ENCODE measurements at places on chromosomes 1 and 21.
A peak's percentile ranks its signal among the peaks of the same experiment; 100 is the strongest.

- DNase-seq: no peak
Observed at GRCh38 chr1:210464519-210465039, 135.9 kb downstream of the HHAT start.

DNA sequence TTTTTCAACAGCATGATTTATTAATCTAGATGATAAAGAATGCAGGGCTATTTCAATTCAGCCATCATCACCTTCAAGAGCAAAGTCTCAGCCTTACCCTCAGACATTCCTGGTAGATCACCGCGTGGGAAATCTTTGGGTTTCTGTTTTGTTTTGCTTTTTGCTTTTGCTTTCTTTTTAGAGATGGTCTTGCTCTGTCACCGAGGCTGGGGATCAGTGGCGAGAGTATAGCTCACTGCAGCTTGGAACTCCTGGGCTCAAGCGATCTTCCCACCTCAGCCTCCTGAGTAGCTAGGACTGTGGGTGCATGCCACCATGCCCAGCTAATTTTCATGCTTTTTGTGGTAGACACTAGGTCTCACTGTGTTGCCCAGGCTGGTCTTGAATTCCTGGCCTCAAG is 289.7 kb downstream of the AJAP1 start:
- no peak for DNase-seq

GRCh38 chr1:46137916-46138315 is 5.5 kb upstream of the PIK3R3 start:
- no peak for DNase-seq

DNA sequence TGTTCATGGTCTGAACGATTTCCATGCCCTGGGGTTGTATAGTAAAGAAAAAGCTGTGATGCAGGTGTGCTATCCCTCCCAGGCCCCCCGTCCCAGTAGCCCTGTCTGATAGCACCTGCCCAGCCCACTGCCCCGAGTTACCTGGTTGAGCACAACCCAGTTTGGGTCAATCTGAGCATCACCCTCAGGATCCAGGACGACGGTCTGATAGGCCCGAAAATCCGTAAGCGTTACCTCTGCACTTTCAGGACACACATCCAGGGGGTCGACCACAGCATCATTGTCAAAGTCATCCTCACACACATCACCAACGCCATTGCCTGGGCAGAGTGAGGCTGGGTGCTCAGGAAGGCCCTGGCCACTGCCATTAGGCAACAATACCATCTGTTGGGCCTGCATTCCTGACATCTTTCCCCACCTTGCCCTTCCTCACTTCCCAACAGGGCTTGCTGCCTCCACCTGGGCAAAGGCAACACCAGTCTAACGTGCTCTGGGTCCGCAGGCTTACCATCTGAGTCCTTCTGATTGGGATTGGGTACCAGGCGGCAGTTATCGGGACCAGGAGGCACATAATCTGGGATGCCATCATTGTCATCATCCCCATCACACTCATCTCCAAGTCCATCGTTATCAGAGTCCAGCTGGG is 9.7 kb downstream of the THBS3 start:
- no peak for DNase-seq

- DNase-seq: no peak
Observed at GRCh38 chr1:183284086-183284485, 98.0 kb downstream of the LAMC2 start.

DNA sequence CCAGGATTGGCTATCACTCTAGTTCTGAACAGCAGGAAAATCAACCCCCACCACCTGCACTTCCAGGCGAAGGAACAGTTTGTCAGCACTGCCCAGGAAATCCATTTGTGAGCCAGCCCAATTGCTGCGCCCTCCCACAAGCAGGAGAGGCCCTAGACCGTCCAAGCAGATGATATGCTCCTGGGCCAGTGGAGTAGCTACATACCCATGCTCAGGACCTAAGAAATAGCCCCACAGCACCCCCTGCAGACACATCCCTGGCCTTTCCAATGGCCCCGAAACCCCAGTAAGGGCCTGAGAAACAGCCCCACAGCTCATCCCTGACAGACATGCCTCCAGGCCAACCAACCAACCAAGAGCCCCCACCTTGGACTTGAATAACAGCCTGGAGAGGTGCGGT is 111.5 kb upstream of the ZC3H11B start:
- no peak for DNase-seq

DNA sequence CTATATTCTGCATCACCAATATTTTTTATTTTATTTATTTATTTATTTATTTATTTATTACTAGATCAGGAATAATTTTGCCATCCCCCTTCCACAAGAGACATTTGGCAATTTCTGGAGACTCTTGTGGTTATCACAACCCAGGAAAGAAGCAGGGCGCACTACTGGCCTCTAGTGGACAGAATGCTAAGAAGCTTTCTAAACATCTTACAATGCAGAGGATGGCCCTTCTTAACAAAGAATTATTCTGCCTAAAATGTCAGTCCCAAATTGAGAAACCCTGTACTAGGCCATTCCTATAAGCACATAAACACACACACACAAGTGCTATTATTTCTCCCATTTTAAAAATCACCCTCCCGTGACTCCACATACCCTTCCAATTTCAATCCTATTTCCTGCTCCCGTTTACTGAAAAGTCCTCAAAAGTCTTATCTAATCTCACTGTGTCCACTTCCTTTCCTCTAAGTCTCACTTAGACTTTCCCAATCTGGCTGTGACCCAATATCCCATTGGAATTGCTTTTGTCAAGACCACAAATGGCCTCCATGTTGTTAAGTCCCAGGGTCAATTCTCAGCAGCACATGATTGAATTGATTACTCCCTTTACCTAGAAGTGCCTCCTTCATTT is 43.7 kb upstream of the RNF11 start:
- DNase-seq: peak; percentile 59

GRCh38 chr21:44429894-44430293 is 25.4 kb upstream of the LRRC3 start:
- DNase-seq: no peak

DNA sequence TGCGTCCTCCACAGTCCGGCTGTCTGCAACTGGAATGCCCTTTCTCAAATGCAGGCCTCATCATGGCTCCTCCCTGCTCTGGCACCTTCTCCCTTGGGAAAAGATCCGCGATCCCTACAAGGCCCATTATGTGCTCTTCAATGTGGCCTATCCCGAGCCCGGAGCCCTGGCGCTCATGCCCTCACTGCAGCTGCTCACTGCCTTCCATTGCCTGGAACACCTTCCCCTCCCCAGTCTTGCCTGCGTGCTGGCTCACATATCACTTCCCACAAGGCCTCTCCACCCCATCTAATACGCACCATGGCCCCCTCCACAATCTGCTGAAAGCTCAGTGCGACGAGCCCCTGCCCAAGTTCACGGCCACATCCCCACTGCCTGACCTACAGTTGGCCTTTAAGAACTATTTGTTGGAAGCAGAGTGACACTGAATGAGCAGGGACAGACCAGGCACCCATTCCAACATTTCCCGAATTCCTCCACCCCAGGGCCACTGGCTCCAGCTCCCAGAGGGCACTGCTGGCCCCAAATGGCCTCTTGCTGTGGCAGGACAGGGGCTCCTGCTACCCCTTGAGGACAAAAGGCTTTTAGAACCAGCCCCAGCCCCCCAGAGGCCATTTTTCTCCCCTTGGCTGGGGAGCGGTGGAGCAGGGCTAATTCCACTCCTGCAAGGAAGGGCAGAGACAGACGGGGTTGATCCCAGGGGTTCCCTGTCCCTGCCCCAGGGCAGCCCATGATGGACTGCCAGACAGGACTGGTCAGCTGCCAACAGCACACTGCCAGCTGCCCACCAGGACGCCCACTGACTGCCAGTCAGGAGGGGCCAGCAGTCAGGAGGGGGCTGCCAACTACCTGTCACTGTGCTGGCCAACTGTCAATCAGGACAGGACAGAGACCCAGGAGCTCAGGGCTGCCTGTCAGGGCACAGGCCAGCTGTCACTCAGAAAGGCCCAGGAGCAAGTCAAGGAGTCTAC is 64.8 kb downstream of the DHRS3 start:
- DNase-seq: no peak

DNA sequence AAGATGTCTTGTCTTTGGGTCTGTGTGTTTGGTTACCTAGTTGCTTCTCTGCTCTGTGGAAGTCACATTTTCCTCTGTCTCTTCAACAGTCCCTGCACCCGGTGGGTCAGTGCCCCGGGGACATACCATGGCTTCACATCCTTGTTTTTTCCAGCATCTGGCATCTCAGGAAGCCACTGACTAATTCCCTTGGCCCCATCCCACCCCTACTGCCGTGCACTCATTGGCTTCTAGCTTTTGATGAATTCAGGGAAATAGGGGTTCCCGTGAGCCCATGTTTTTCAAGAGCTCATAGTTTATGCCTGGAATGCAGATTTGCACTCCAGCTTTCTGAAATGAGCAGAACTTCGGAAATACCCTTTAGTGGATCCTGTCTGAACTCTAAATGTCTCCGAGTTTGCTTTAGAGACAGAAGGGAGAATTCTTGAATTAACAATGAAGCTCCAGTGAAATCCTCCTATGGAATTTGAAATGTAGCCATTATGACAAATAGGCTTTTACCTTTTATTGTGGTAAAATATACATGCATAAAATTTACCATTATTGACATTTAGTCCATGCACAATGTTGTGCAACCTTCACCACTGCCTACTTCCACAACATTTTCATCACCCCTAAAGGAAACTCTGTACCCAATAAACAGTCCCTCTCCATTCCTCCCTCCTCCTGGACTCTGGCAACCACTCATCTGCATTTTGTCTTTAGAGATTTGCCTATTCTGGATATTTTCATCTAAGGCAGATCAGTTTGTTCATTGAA is 67.5 kb downstream of the CLIC6 start:
- DNase-seq: no peak

DNA sequence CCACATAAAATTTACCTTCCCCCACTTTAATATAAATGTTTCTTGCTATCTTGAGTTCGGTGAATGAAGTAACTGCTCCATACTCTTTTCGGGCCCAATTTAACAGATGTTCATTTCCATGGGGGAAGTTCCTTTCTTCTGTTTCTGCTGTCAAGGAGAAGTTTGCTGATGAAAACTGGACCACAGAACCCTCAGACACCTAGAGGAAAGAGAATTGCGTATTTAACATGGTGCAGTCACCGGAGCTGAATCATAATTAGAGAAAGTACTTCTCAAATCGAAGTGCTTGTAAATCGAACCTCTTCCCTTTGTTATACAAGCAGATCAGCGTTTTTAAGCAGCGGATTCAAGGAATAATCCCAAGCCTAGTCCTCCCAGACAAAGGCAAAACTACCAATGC is 151.2 kb downstream of the TGFBR3 start:
- no peak for DNase-seq

DNA sequence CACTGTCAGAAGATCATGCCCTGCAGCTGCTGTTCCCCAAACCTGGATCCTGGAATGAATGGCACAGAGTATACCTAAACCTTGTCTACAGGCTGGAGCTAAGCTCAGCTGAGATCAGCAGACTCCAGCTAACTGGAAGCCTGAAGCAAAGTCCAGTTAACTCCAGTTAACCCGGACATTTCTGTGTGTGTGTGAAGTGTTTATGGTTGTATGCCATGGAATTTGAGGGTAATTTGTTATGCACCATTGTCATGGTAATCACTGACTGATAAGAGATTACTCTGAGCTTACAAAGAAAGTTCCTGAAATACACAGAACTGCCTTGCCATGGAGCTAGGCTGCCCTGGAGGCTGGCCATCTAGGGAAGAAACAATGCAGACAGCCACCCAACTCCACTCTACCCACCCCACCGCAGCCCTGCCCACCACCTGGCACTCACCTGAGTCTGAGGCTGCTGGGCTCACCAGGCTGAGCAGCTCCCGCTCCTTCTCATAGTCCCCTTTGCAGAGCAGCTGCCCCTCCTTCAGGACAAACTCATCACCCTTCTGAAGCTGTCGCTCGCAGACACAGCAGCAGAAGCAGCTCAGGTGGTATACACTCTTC is 107.4 kb downstream of the LMX1A start:
- DNase-seq: no peak

- DNase-seq: no peak
Observed at GRCh38 chr1:182141040-182141439, 79.5 kb upstream of the ZNF648 start.

DNA sequence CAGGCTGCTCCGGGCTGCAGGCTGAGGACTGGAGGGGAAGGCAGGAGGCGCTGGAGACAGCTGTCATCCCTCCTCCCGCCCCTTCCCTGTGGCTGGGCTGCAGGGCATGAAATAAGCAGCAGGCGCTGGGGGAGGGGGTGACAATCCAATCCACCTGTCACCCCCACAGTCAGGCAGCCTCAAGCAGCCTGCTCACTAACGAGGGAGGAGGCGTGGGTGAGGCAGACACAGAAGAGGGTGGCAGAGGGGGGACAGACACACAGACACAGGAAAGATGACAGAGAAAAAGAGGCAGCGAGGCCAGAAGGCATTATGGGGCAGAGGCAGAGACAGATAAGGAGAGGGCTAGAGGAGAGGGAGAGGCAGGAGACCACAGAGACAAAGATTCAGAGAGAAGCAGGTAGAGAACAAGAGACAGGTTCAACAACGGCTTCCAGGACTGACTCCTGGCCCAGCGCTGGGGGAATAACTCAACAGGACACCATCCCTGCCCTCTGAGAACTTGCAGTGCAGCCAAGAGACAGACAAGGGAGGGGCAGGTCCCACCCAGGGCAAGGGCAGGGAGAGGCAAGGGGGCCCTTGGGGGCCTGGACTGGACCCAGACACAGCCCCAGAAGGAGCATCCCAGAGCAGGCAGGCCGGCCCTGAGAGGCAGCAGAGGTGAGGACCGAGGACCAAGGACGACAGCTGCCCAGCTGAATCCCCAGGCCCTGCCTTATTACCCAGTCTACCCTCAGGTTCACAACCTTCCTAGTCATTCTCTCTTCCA is 11.2 kb downstream of the MEF2D start:
- DNase-seq: no peak

- no peak for DNase-seq
Observed at GRCh38 chr1:244231572-244232315, 180.7 kb downstream of the ZBTB18 start.

DNA sequence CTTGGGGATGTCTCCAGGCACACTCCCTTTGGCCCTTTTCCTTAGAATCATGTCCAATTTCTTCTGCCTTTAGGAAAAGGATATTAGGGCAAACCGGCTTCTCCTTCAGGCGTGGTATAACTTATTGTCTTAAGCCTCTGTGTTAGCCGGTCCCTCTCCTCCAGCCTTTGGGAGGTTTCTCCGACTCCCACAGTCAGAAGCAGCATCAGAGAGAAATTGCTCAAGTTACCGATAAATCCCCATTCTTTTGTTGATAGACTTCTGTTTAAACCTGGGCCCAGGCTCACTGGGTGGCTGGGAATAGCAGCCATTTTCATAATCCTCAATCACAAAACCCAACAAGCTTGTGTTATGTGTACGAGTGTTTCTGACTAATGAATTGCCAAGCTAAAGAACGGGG is 85.4 kb upstream of the KAZN start:
- no peak for DNase-seq

DNA sequence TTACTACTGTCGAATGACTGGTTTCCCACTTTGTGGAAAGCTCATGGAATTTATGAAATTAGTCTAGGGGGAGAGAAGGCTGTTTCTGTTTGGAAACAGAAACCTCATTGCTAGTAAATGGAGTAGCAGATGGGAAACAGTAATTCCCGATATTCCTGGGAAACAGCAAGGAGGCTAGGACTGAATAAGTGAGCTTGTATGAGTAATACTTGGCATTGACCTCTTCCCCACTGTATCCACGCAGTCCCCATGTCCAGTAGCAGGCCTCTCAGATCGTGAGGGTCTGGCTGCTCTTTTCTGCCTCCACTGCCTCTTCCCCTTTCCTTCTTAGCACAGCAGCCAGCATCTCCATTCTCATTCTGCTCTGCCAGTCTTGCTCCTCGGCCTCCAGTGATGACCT is 75.5 kb downstream of the PRDM2 start:
- no peak for DNase-seq
